ENCODE measurements at places on chromosomes 1 and 21.

DNA sequence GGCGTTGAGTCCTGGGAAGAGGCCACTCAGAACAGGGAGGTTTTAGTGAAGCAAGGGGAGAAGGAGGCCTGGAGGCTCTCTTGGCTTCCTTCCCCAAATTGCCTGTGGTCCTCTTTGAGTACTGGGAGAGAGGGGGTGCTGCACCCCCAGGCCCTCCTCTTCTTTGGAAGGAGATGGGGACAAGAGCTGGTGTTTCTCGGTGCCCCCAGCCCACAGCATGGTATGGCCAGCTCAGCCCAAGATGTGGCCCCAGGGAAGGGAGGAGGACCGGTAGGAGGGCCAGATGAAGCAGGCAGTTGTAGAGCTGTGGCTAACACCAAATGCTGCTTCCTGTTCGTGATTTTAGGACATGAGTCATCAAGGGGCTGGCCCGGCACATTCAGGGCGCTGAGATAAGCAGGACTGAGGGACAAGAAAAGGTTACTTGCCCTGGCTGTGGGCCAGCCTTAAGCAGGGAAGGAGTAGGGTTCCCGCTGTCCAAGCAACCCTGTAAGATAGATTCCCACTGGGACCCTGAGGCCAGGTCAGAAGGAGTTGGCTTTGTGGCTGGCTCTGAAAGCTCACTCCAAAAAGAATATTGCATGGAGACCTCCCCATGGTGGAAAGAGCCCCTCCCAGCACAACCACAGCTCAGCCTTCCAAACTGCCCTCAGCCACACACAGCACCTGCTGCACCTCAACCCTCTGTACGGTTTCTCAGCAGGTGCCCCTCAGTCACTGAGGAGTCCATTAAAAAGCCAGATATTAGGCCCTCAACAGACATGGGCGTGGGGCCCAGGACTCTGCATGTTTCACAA is 4.9 kb upstream of the TNFRSF1B start:
- H3K4me3 ChIP-seq = peak overlapping the region; percentile 13
- H3K4me1 ChIP-seq = peaks cover 12% of the 10 kb centered on the region
- peak; percentile 84 for DNase-seq
- H3K27ac ChIP-seq = no peak overlapping the region

- no peaks in the 10 kb centered on the region for H3K36me3 ChIP-seq
- no peak overlapping the region for H3K4me3 ChIP-seq
- no peaks in the 10 kb centered on the region for H3K4me1 ChIP-seq
- H3K27ac ChIP-seq = no peak overlapping the region
- DNase-seq = peak; percentile 7
These were observed 147.5 kb upstream of the SPATA6 start for GRCh38 chr1:48619539-48619938.

GRCh38 chr1:153587314-153587713 is 21.7 kb upstream of the S100A2 start:
- H3K27ac ChIP-seq = no peak overlapping the region
- no peaks in the 10 kb centered on the region for H3K36me3 ChIP-seq
- no peak overlapping the region for H3K4me3 ChIP-seq
- no peak for DNase-seq

DNA sequence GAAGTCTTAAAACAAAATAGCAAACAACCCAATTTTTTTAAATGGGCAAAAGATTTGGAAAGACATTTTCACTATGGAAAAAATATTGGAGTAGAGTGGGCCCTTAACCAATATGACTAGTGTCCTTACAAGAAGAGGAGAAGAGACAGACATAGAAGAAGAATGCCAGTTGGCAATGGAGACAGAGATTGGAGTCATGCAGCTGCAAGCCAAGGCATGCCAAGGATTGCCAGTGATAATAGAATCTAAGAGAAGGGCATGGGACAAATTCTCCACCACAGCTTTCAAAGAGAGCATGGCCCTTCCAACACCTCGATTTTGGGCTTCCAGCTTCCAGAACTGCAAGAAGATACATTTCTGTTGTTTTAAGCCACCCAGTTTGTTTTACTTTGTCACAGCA is 92.7 kb downstream of the RGS2 start:
- no peak overlapping the region for H3K4me3 ChIP-seq
- no peaks in the 10 kb centered on the region for H3K27me3 ChIP-seq
- H3K4me1 ChIP-seq = no peaks in the 10 kb centered on the region
- no peak for DNase-seq
- H3K36me3 ChIP-seq = no peaks in the 10 kb centered on the region
- no peak overlapping the region for H3K27ac ChIP-seq

- no peak overlapping the region for H3K4me3 ChIP-seq
- H3K27me3 ChIP-seq = peaks cover 38% of the 10 kb centered on the region
- no peak for DNase-seq
- H3K4me1 ChIP-seq = no peaks in the 10 kb centered on the region
- no peaks in the 10 kb centered on the region for H3K36me3 ChIP-seq
- H3K27ac ChIP-seq = no peak overlapping the region
These were observed 22.3 kb upstream of the HPCAL4 start for GRCh38 chr1:39713557-39713956.

DNA sequence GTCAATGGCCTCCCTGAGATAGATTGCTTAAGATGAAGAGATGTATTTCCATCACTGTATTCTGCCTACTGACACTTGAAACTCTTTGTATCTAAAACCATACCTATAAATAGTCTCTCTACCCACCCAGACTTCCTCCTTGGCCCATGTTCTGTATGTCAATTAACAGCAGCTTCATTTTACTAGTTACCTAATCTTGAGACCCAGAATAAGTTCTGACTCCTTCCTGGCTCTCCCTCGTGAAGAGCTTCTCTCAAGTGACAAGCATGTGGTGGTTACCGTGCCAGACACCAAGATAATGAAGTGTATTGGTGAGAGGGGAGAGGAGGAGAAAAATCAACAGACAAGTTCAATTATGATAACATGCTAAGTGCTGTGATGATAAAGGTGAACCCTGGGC is 128.8 kb upstream of the RAVER2 start:
- no peak for DNase-seq
- no peaks in the 10 kb centered on the region for H3K4me1 ChIP-seq
- H3K4me3 ChIP-seq = no peak overlapping the region
- H3K27me3 ChIP-seq = peaks cover 3% of the 10 kb centered on the region
- H3K27ac ChIP-seq = no peak overlapping the region

DNA sequence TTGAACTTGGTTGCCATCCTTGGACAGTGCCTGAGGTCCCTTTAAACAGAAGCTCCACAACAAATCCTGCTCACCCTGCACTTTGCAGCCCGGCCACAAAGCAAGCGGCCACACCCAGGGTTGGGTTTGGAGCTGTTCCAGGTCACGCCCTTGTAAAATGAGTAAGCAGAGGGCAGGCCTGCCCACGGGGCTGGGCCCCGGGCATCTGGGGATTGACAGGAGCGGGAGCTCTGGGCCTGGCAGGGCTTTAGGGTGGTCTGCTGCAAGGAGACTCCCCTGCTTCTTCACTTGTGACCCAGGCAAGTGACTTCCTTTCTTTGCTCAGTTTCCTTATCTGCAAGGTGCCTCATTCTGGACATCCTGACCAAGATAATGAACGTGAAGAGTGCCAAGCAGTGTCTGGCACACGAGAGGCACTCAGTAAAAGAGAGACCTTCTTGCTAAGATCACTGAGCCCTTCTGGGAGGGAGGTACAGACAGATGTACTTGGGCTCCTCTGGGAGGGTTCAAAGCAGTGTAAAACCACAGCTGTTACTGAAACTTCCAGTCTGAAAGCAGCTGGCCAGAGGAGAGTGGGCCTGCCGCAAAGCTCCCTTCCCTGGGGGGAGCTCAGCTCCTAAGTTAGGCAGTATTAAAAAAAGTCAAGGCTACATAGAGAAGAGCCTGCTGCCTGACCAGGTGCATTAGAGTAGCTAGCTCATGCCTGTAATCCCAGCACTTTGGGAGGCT is 2.6 kb downstream of the E2F2 start:
- peaks cover 9% of the 10 kb centered on the region for H3K4me1 ChIP-seq
- H3K36me3 ChIP-seq = no peaks in the 10 kb centered on the region
- no peak overlapping the region for H3K4me3 ChIP-seq
- H3K27ac ChIP-seq = no peak overlapping the region

DNA sequence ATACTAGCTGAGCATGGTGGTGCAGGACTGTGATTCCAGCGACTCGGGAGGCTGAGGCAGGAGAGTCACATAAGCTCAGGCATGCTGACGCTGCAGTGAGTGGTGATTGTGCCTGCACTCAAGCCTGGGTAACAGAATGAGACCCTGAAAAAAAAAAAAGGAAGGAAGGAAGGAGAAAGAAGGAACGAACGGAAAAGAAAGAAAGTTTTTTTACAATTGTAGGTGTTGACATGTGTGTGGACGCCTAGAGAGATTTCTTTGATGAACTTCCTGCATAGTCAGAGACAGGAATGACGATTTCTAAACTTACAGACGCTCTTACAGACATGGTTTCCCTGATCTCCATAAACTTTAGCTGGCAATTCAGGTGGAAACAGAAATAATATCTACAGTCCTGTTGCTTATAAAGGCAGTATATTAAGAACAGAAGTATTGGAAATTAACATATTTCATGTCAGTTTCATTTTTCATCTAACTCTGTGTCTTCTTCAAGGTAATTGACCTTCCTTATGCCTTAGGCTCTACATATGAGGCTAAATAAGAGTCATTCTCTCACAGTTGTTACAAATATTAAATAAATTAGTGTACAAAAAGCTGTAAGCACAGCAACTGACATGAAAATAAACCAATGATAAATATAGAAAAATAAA is 4.1 kb downstream of the SAMSN1 start:
- H3K4me1 ChIP-seq = no peaks in the 10 kb centered on the region
- no peak overlapping the region for H3K27ac ChIP-seq
- no peak for DNase-seq
- no peak overlapping the region for H3K4me3 ChIP-seq

Measured in astrocyte (in vitro differentiated cells and primary cell).